Fibroblast of lung (primary cell): ENCODE measurements at places on chromosomes 3 and 15. TPM values are rescaled to one million over a fixed set of nuclear protein-coding genes. Genes with fewer than 3 reads are reported as not detected.

Gene ZIC4
- total RNA-seq, result not detected in 2 replicates

Gene SLC24A1
- 3.9 and 4.5 TPM in 2 replicates for total RNA-seq

Gene GPR160
- total RNA-seq, result 0.50 and 0.51 TPM in 2 replicates

Gene TMEM158
- 79.4 and 125 TPM in 2 replicates for total RNA-seq

Gene OR5K2
- total RNA-seq, result not detected in 2 replicates

Gene IL5RA
- not detected in 2 replicates for total RNA-seq

Gene BCHE
- 29.0 and 34.7 TPM in 2 replicates for total RNA-seq

Gene CILP
- 0.17 and 0.26 TPM in 2 replicates for total RNA-seq

Gene CSPG5
- total RNA-seq, result under 0.01 and 0.17 TPM in 2 replicates

Gene CCDC14
- total RNA-seq, result 54.7 and 94.8 TPM in 2 replicates
